ENCODE measurements at places on chromosomes 16 and 17.

DNA sequence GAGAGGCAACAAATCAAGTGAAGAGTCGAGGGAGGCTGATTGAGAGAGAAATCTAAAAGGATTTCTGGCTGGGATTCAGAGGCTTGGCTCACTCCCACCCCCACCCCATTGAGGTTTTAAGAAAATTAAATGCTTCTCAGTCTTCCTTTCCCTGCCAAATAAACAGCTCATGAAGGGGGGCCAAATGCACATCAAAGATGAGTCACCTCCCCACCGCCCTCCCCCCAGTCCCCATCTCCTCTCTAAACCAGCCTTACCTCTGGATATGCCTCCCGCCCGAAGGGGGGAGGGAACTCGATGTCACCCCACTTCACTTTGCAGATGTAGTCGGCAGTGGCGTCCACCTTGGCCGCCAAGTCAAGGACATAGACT lies 11.6 kb downstream of the ACLY start:
- no peak for DNase-seq
- H3K36me3 ChIP-seq, result peaks cover 12% of the 10 kb centered on the region
- H3K4me3 ChIP-seq, result no peak overlapping the region
- peak overlapping the region; percentile 84 for H3K27ac ChIP-seq
- no peaks in the 10 kb centered on the region for H3K4me1 ChIP-seq

DNA sequence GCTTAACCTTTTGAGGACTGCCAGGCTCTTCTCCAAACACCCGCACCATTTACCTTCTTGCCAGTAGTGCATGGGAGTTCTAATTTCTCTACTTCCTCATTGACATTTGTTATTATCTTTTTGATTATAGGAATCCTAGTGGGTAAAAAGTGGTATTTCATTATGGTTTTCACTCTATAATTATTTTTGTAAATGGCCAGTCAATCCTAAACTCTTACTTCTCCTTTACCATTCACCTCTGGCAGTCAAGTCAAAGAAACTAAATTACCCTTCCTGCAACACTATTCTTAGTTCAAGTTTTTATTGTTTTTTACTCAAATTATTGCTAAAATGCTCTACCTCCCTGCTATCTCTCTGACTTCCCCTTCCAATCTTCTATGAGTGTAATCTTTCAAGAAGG lies 29.8 kb upstream of the ANKFY1 start:
- H3K27me3 ChIP-seq, result no peaks in the 10 kb centered on the region
- peaks cover 14% of the 10 kb centered on the region for H3K4me1 ChIP-seq
- no peak for DNase-seq
- no peak overlapping the region for H3K4me3 ChIP-seq
- H3K36me3 ChIP-seq, result no peaks in the 10 kb centered on the region

GRCh38 chr16:82119405-82119804 lies 50.6 kb downstream of the MPHOSPH6 start:
- no peaks in the 10 kb centered on the region for H3K36me3 ChIP-seq
- no peak overlapping the region for H3K4me3 ChIP-seq
- DNase-seq, result no peak
- no peaks in the 10 kb centered on the region for H3K27me3 ChIP-seq
- H3K4me1 ChIP-seq, result no peaks in the 10 kb centered on the region

DNA sequence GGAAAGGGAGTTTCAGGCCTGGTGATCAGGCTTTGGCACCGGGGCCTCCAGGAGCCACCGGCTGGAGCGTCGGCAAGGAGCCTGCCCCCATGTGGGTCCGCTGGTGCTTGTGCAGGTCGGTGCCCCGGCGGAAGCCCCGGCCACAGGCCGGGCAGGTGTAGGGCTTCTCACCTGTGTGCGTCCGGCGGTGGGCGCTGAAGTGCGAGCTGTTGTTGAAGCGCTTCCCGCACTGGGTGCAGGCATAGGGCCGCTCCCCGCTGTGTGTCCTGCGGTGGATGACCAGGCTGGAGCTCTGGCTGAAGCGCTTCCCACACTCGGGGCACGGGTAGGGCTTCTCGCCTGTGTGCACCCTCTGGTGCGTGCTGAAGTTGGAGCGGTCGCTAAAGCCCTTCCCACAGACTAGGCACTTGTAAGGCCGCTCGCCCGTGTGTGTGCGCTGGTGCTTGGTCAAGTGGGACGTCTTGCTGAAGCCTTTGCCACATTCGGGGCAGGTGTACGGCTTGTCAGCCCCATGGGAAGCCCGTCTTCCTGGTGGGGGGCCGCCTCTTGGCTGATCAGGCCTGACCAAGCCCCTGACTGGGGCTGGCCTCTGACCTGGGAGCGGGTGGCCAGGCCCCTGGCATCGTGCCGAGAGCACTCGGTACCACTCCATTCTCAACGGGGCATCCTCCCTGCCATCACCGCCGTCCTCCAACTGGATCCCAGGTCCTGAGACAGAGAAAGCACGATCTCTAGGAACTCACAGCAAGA lies 14.4 kb downstream of the ZNF500 start:
- H3K36me3 ChIP-seq, result peaks cover 10% of the 10 kb centered on the region
- H3K27me3 ChIP-seq, result no peaks in the 10 kb centered on the region
- DNase-seq, result no peak
- no peak overlapping the region for H3K4me3 ChIP-seq
- no peaks in the 10 kb centered on the region for H3K4me1 ChIP-seq

- peaks cover 14% of the 10 kb centered on the region for H3K4me1 ChIP-seq
- H3K27me3 ChIP-seq, result peaks cover 9% of the 10 kb centered on the region
- no peak for DNase-seq
- peaks cover 12% of the 10 kb centered on the region for H3K36me3 ChIP-seq
These were observed 3.0 kb downstream of the UBE2I start for GRCh38 chr16:1312467-1312816.

- H3K36me3 ChIP-seq, result peaks cover 3% of the 10 kb centered on the region
- H3K4me1 ChIP-seq, result peaks cover 7% of the 10 kb centered on the region
- no peak overlapping the region for H3K27ac ChIP-seq
These were observed 36.6 kb downstream of the SMURF2 start for GRCh38 chr17:64625541-64625940.

- no peak for DNase-seq
- H3K27ac ChIP-seq, result no peak overlapping the region
- peaks cover 6% of the 10 kb centered on the region for H3K4me1 ChIP-seq
- no peaks in the 10 kb centered on the region for H3K27me3 ChIP-seq
- H3K36me3 ChIP-seq, result peaks cover 4% of the 10 kb centered on the region
These were observed 29.0 kb downstream of the WSB1 start for GRCh38 chr17:27322690-27323508.

DNA sequence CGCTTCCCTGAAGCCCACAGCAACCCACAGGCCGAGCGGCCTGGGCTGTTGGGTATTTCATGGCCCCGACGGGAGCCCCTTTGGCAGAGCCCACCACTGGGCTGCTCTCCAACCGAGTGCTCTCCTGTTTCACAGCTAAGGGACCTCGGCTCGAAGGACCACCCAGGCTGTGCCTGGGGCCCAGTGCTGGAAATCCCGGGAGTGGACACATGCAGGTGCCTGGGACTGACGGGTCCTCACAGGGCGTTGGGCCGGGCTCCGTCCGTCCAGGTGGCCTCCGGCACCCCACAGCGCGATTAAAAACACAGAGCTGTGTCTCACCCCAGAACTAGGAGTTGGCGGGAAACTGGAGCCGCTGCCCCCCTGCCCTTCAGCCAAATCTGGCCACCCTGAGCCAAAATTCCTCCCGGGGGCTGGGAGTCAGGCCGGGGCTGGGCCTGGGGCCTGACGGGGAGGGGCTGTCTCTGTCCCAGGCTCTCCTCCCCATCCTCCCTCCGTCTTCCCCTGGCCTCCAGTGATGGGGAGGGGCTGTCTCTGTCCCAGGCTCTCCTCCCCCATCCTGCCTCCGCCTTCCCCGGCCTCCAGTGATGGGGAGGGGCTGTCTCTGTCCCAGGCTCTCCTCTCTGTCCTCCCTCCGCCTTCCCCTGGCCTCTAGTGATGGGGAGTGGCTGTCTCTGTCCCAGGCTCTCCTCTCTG lies 14.1 kb downstream of the UTS2R start:
- no peaks in the 10 kb centered on the region for H3K4me1 ChIP-seq
- H3K4me3 ChIP-seq, result no peak overlapping the region
- no peaks in the 10 kb centered on the region for H3K36me3 ChIP-seq
- H3K27me3 ChIP-seq, result peaks cover 8% of the 10 kb centered on the region
- H3K27ac ChIP-seq, result no peak overlapping the region
- no peak for DNase-seq

DNA sequence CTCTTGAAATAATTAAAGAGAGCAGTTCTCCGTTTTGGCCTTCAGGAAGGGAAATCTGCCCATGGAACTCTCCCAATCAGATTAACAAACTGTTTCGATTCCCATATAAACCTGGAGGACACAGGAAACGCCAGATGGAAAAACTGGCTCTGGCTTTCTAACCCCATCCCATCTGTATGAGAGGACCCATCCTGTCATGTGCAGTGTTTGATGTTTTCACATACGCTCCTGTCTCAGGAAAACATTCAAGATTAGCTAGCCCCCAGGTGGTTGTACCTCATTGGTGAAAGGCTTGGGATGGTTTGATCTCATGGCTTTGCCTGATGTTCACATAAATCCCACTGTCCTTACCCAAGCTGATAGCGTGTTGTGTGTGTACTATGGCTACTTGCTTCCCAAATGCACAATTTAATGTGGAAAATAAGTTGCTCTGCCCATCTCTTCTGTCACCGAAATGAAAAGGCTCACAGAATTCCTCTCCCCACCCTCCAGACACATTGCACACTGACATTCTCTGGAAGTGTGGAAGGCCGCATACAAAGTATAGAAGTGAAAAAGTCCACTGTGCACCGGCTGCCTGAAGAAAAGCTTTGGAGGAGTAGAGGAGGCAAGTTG lies 18.2 kb upstream of the ERN1 start:
- peaks cover 20% of the 10 kb centered on the region for H3K36me3 ChIP-seq
- no peak for DNase-seq
- peak overlapping the region; percentile 76 for H3K4me3 ChIP-seq
- H3K27ac ChIP-seq, result no peak overlapping the region
- no peaks in the 10 kb centered on the region for H3K27me3 ChIP-seq

- H3K27ac ChIP-seq, result no peak overlapping the region
- no peaks in the 10 kb centered on the region for H3K27me3 ChIP-seq
- no peak overlapping the region for H3K4me3 ChIP-seq
- no peak for DNase-seq
- H3K36me3 ChIP-seq, result no peaks in the 10 kb centered on the region
- H3K4me1 ChIP-seq, result peaks cover 8% of the 10 kb centered on the region
These were observed 8.6 kb downstream of the P2RX1 start for GRCh38 chr17:3907483-3908216.

DNA sequence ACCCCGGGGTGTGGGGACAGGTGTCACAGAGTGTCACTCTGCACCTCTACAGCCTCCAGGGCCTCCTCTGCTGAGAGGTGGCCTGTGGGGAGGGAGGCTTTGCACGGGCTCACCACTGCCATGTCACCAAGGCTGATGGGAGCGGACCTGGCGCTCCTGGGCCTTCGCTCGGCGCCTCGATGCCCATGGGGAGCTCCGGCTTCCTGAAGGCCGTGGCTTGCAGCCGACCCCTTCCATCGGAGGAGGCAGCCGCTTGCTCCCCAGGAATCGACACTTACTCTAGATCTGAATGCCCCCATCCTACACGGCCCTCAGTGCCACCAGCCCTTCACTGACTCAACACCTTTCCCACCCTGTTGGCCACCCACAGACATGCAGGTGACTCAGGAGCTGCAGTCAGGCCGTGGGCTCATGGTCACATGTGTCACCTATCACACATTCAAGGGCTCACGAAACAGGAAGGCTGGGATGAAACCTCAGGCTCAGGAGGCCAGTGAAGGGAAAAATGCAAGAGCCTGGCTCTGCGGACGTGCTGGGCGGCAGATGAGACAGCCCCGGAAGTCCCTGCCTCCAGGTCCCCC lies 11.9 kb downstream of the LGALS3BP start:
- no peak overlapping the region for H3K27ac ChIP-seq
- no peak overlapping the region for H3K4me3 ChIP-seq
- no peak for DNase-seq
- no peaks in the 10 kb centered on the region for H3K27me3 ChIP-seq

DNA sequence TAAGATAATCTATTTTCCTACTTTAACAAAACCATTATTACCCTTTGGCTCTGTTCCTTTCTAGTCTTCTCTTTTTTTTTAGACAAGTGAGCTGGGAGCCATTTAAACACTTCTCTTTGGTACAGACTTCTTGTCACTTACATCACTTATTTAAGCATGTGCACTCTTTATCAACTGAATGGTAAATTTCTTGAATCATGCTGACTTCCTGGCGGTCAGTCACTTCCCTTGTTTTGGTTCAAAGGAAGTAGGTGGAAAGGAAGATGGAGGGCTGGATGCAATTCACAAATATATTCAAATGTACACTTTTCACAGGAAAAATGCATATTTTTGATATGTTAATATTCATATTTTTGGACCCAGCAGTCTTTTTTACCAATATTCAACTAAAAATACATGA lies 97.1 kb downstream of the ITFG1 start:
- DNase-seq, result no peak
- H3K27ac ChIP-seq, result no peak overlapping the region
- no peaks in the 10 kb centered on the region for H3K27me3 ChIP-seq
- H3K4me1 ChIP-seq, result peaks cover 12% of the 10 kb centered on the region
- no peak overlapping the region for H3K4me3 ChIP-seq

GRCh38 chr16:19131825-19132218 lies 18.1 kb downstream of the ITPRIPL2 start:
- no peaks in the 10 kb centered on the region for H3K27me3 ChIP-seq
- peaks cover 5% of the 10 kb centered on the region for H3K36me3 ChIP-seq
- H3K4me3 ChIP-seq, result no peak overlapping the region
- DNase-seq, result no peak

- no peak overlapping the region for H3K4me3 ChIP-seq
- peaks cover 23% of the 10 kb centered on the region for H3K4me1 ChIP-seq
- peak overlapping the region; percentile 35 for H3K27ac ChIP-seq
- H3K27me3 ChIP-seq, result no peaks in the 10 kb centered on the region
- no peaks in the 10 kb centered on the region for H3K36me3 ChIP-seq
These were observed 69.4 kb downstream of the MPRIP start for GRCh38 chr17:17111401-17112393.

GRCh38 chr17:66717641-66718058 lies 117.3 kb upstream of the CACNG5 start:
- no peaks in the 10 kb centered on the region for H3K36me3 ChIP-seq
- DNase-seq, result no peak
- no peak overlapping the region for H3K4me3 ChIP-seq
- no peaks in the 10 kb centered on the region for H3K27me3 ChIP-seq
- peaks cover 68% of the 10 kb centered on the region for H3K4me1 ChIP-seq

DNA sequence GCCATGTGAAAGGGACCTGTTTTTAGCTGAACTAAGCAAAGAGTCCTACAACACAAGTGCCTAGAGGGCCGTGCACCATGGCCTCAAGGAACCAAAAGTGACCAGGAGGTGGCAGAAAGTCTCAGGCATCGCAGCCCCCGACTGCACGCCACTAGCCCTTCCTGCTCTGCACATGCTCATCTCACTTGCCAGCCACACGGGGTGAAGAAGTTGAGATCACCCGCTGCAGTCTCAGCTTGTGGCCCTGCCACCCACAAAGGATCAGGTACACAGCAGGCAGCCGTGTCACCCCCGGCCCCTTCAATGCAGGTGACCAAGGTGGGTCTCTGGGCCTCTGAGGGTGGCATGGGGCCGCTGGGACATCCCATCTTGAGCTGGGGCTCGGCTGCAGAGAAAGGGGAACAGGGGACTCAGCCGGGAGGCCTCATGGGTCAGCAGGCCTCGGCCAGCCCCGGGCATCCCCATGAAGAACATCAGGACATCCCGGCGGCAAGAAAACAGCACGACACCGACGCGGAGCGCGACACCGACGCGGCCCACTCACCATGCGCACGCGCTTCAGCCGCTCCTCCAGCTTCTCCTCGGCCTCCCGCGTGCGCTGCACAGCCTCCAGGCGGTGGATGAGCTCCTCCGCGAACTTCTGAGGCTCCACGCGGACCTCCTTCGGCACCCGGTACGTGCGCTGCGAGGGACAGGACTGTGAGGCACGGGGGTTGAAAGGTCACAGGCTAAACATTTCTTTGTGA lies 21.0 kb downstream of the PDIA2 start:
- H3K36me3 ChIP-seq, result peaks cover 5% of the 10 kb centered on the region
- no peaks in the 10 kb centered on the region for H3K4me1 ChIP-seq
- no peak overlapping the region for H3K4me3 ChIP-seq
- peak overlapping the region; percentile 62 for H3K27ac ChIP-seq
- DNase-seq, result no peak

All from neural crest cell (in vitro differentiated cells).